ENCODE measurements at places on chromosomes 4 and X.

- DNase-seq, result no peak
Observed at GRCh38 chrX:29531336-29531735, 684.0 kb upstream of the MAGEB2 start.

GRCh38 chrX:2540426-2540947 lies 39.7 kb upstream of the DHRSX start:
- no peak for DNase-seq

DNA sequence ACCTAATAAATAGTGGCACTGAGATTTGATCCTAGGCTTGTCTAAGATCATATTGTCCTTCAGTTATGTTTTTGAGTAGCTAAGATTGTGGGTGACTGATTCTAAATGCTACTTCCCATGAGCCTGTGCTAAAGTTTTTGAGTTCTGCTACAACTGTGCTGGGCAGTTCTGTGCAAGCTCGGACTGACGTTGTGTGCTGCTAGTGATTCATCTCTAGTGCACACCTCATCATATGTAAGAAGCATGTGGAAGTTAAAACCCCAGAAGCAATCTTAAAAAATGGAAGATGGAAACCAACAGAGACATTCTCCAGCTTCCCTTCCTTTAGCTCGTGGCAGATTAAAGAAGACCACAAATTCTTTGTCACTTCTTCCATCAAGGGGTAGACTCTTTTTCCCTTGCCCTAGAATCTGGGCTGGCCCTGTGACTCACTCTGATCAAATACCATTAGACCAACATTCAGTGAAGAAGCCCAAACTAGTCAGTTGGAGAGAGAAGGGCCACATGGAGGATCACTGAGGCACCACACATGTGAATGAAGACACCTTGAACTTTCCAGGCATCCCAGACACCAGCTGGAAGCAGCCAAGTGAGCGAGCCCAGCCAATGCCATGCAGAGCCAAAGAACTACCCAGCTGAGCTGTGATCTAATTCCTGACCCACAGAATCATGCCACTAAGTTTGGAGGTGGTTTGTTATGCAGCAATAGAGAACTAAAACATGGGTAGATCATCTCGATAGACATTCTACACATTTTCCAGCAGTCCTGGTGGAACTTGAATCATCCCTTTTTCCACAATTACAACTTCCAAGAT lies 16.8 kb downstream of the ARHGAP6 start:
- no peak for DNase-seq

DNA sequence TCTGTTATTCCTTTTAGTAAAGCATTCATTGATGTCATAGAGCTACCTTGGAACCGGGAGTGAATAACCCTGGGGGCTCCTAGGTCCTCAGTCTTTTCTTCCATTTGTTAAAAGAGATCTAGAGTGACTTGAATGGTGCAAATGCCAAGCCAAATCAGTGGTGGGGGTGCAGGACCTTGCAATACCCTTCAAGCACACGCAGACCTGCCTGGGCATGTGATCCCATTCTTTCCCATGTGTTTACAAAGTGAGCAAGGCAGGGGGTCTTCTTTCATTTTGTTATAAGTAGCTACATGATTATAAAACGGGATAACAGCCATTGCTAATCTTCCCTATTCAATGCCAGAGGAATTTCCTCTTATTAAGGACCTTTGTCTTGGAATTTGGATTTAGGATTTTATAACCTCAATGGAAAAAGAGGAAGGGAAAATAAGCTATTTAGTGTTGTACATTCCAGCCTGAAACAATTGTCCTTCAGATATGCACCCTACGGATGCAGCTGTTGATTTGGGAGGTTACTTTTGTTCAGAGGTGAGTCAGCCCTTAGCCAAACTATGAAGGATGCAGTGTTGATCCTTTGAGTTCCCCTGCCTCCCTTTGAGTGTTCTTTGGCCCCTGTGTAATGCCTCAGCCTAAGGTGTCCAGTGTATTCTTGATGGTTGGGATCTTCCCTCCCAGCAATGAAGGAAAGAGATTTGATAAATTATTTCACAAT lies 623.8 kb upstream of the HTR2C start:
- DNase-seq, result no peak

- DNase-seq, result no peak
Observed at GRCh38 chr4:36173905-36174304, 70.4 kb downstream of the ARAP2 start.

DNA sequence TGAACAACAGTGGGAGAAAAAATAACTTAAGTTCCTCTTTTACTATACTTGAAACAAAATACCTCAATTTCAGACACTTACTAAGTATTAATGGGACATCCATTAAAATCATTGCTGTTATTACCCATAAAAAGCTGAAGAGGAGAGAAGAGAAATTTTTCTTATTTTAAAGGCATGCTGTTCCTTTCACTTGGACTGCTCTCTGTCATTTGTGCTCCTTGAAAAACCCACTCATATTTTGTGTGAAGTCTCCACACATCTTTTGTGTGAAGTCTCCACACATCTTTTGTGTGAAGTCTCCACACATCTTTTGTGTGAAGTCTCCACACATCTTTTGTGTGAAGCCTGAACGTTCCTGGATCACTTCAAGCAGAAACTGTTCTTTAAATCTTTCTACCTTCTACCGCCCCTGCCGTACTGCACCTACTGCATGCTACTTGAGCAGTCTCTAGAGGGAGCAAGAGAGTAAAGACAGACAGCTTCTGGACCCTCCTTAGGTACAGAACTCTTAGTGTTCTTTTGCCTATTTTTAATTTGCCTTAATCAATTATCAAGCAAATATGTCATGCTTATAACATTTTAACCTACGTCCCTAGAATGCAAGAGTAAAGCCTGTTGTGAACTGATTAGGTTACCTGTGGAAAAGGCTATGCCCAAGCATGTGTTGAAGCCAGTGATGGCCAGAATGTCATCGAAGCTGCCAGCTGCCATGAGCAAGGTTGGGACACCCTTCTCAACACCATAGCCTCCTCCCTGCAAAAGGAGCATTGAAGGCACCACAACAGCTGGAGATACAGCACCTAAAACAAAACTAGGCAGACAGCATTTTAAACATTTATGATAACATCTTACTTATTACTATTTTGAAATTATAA lies 27.1 kb upstream of the SLC9B1 start:
- no peak for DNase-seq

DNA sequence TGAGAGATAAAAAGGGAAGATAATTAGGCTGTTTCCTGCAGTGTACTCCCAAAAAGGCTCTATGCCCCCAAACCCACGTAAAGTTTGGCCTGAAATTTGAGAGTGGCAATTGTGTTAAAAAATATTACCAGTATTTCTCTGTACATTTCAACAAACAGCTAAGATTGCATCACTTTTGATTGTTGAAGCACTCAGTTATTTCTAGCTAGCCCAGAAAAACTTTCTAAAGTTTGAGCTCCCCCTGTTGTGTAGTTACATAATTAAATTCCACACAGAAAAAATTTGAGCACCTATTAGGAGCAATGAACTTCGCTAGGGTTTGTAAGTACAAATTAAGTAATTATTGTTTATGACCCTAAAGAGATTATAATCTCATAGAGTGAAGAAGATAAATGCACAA lies 109.4 kb downstream of the DLG3 start:
- DNase-seq, result no peak

DNA sequence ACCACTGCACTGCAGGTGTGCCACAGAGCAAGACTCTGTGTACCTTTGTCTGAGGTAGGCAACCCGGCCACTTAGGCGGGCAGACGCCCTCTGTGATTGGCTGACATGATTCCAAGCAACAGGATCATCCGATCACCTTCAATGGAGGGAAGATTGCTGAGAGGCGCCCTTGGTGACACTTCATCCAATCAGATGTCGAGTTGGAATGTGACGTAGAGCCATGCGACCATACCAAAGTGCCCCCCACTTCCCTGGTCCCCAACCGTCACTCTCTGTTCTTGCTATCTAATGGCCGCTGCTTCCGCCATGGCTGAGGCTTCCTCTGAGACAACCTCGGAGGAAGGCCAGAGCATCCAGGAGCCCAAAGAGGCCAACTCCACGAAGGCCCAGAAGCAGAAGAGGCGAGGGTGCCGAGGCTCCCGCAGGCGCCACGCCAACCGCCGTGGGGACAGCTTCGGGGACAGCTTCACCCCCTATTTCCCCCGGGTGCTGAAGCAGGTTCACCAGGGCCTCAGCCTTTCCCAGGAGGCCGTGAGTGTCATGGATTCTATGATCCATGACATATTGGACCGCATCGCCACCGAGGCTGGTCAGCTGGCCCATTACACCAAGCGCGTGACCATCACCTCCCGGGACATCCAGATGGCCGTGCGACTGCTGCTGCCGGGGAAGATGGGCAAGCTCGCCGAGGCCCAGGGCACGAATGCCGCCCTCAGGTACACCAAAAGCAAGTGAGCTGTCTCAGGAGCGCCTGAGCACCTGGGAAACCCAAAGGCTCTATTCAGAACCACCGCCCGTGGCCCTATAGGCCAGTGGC lies at the start of gene H2BW2:
H2BW2 (plus strand) TSS at position 268 of the 817 bp plus-strand sequence; CDS start at position 307, 39 bp downstream.
- DNase-seq, result no peak
